ENCODE measurements at places on chromosomes 7 and 10.

DNA sequence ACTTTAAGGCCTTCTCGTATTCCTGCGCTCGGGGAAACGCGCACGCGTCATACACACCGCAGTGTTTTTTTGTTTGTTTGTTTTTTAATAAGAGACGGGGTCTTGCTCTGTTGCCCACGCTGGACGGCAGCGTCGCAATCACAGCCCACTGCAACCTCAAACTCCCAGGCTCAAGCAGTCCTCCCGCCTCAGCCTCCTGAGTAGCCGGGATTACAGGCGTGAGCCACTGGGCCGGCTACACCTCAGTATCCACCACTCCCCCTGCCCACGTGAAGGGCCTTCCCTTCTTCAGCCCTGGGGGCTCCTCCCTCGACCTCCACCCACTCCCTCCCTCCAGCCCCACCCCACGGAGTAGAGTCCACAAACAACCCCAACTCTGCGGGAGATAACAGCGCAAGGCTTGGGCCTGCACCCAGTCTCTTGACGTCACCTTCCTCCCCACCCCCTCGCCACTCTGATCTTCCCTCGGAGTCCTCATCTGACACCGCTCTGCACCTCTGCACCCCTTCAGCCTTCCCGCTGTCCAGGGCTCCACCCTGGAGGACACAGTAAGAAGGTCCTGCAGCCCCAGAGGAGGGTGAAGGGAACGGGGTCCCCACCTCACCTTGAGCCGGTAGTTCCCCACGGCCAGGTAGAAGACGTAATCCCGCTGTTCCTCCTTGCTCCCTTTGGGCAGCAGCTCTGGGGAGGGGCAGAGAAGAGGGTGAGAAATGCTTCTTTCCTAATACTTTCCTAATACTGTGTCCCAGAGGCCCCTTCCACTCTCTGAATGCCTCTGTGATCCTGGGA lies 2.8 kb upstream of the CLDN15 start:
- no peak for DNase-seq

DNA sequence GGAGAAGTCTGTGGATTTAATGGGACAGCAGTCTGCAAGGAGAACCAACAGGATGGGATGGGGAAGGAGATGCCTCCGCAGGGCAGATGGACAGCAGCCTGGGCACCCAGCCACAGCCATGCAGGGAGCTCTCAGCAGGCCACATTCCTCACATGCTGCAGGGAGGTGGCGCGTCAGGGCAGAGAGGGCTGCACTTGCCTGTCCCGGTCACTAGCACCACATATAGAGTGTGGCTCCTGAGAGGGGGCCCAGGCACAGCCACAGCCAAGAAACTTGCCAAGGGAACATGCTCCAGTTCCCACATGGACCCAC lies 86.8 kb upstream of the ZMIZ1 start:
- DNase-seq: no peak

DNA sequence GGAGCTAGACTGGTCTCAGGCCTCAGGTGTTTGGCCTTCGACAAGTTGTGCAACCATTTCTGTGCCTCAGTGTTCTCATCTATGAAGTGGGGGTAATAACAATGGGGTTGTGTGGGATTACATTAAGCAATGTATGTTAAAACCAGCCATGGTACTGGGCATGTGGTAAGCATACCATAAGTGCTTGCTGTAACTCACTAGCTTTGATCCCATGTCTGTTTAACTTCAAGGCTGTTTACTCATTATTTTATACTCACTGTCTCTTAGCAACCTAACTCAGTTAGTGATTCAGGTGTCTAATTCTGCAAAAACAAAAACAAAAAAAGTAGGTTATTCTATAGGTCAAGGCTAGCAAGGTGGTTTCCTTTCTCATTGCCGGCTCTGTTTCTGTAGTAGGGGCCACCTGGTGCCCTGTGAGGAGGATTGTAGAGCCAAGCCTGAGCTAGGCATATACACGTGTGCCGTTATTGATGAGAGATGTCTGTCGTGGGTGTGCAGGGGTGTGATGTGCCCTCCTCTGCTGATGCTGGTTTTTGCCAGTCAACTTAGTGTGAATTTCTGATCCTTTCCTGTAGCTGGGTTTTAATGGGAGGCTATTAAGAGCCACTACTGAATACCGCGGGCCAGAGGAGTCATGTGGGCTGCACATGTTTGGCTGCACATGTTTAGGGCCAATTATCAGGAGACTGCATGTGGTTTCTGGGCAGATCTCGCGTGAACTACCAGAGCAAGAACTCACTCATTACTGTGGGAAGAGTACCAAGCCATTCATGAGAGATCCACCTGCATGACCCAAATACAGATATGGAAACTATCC lies 56.2 kb downstream of the EEPD1 start:
- no peak for DNase-seq

DNA sequence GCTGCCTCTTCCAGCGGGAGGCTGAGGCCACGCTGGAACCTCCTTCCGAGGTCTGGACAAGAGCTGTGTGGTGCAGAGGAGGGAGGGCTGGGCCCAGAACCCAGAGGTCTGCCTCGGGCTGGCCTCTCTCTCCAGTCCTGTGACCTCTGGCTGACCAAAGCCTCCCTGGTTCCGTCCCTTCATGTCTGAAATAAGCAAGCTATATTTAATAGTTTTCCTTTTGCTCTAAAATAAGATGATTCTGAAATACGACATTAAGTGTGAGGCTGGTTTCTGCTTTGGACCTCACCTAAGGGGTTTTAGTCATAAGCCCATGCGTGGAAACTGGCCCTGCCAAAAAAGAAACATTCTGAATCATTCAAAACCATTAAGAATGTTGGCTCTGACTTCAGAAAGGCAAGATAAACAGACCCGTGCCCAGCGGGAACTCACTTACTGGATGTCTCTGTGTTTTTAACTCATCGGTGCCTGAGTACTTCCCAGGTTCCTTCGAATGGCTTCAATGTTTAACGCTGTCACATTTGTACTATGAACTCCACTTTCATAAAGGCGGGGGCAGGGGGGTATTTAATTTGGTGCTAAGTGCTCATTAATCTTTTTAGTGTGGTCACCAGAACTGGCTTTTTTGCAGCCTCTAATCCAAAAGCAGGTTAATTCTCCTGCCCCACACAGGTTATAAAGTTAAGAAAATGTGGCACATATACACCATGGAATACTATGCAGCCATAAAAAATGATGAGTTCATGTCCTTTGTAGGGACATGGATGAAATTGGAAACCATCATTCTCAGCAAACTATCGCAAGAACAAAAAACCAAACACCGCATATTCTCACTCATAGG lies 157.5 kb upstream of the KLF14 start:
- no peak for DNase-seq
